Activated CD4-positive, alpha-beta T cell treated with anti-CD3 and anti-CD28 coated beads for 1 hour (primary cell): ENCODE measurements at places on chromosomes 1 and 21.
A peak's percentile ranks its signal among the peaks of the same experiment; 100 is the strongest.

DNA sequence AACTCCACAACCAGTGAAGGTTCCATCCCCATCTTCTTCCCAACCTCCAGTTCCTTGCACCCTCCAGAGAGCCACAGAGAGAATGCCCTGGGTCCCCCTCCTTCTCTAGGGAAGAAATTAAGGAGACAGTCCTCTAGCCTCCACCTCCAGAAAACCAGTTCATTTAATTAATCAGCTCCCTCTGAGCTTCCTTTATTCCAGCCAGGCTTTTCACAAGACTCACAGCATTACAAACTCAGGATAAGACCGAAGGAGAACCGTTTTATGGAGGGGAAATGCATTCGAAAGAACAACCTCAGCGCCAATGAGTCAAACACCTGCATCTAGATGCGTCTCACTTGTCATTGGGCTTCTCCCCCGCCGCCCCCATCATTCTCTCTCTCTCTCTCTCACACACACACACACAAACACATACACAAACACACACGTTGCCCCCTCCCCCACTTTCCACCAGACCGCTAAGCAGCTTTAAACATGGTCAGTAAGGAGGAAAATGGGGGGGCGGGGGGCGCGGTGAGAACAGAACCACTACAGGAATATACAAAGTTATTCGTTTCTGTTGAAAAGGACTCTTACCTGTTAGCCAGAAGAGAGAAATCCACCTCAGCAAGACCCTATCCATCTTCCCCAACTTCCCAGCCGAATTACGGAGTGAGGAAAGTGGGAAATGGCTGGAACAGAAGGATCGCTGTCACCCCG lies 544 bp downstream of the ILDR2 start:
- no peak for DNase-seq

GRCh38 chr1:66929146-66929688 lies 4.4 kb downstream of the MIER1 start:
- no peak for DNase-seq

- DNase-seq: no peak
Observed at GRCh38 chr1:229310833-229311232, 32.0 kb downstream of the CCSAP start.

DNA sequence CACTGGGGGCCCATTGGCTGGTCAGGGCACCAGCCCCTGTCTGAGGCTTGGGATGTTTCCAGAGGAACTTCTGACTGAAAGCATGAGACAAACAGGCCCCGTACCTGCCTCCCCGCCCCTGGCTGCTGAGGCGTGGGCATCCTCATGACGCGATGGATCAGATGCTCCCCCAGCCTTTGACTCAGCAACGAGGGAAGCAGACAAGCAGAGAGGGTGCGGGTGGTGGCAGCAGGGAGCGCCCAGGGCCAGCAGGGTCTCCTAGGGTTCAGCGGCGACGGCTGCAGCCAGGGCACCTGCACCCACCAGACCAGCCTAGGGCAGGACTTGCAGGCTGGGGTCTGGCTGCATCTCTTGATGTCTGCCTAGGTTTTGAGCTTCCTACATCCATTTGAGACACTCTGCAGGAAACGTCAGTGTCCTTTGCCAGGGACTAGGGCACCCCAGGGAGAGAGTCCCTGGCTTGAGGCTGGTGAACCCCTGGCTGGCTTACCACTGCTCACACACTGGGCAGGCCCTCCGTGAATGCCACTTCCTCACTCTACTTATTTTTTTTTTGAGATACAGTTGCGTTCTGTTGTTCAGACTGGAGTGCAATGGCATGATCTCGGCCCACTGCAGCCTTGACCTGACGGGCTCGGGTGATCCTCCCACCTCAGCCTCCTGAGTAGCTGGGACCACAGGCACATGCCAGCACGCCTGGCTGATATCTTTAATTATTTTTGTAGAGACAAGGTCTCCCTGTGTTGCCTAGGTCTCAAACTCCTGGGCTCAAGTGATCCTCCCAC lies 63.3 kb downstream of the DHRS3 start:
- no peak for DNase-seq

- DNase-seq: peak; percentile 72
Observed at GRCh38 chr1:147545133-147545532, 3.8 kb downstream of the BCL9 start.

DNA sequence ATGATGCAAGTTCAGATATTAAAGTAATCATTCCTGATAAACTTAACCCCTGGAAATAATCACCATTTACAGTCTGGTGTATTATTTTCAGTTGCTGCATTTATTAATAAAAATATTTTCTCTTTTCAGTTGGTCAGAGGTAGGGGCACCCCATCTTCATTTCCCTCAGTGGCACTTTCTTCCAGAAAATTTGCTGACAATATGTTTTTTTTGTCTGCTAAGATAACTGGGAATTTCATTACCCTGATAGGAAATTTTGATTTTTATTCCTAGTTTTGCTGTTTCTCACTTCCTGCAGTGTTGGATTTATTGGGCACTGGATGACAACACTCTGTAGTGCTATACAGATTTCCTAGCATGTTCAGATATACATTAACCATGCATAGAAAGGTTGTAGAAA lies 33.1 kb upstream of the APOBEC4 start:
- DNase-seq: no peak

DNA sequence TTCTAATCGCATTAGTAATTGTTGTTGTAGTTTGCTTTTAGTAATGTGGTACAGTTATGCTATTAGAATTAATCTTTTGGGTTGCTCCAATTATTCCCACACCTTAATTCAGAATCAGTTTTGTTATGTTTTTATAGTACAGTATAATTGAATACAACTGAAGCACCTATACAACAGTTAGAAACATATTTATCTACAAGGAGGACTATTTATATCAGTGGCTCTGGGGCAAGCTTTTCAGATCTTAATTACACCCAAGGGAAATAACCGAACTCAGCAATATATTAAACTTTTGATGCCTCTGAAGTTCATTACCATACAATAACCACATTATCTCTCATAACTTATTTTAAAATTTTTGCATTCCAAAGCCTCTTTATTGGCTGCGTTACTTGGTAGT lies 74.4 kb downstream of the LHX9 start:
- DNase-seq: no peak

DNA sequence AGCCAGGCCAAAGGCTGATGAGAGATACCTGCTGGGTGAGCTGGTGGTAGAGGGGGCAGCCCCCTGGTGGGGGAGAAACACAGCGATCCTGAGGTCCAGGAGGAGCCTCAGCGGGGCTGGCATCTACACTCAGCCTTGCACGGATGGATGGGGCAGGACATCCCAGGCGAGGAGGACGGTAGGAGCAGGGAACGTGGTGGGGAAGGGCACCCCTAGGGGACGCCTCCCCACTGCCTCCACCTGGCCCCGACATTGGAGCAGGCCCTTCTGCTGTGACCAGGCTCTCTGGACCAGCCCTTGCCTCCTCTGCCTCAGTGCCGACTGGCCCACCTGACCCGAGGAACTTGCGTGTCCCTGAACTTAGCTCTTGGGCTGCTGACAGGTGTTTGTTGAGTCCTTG lies 6.4 kb upstream of the MMEL1 start:
- DNase-seq: no peak

DNA sequence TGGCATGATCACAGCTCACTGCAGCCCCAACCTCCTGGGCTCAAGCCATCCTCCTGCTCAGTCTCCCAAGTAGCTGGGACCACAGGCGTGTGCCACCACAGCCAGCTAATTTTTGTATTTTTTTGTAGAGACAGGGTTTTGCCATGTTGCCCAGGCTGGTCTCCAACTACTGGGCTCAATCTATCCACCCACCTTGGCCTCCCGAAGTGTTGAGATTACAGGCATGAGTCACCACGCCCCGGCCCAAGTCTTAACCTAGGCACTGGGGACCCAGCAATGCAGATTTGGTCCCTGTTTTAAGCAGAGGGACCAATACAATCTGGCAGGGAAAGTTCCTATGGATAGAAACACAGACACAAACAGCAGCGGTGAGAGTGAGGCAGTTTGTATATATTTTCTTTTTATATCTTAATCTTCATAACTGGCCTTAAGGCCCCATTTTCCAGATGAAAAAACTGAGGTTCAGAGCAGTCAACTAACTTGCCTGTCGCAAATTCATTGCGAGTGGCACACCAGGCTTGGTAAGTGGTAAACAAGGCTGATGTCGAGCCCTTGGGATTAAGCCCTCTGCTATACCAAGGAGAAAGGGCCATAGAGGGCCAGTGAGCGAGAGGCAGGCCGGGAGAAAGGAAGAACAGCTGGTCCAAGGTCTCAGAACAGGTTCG lies 77.8 kb upstream of the TINAGL1 start:
- no peak for DNase-seq
